ENCODE measurements at places on chromosomes 4 and X.

DNA sequence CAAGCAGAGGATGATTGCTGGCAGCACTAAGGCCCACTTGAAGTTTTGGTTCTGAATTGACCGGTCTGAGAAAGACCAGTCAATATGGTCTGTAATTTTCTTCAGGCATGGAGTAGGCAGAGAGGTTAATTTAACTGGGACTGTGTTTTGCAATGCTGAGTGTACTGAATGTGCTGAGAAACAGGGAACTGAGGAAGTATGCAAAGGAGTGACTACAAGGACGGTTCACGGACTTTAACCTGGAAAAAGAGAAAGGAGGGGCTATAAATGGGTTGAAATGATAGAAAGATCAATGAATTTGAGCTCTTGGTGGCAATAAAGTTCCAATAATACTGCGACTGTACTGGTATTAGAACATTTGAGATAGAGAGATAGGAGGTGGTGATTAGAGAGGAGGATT is 84.5 kb downstream of the MAGEB17 start:
- DNase-seq, result no peak

DNA sequence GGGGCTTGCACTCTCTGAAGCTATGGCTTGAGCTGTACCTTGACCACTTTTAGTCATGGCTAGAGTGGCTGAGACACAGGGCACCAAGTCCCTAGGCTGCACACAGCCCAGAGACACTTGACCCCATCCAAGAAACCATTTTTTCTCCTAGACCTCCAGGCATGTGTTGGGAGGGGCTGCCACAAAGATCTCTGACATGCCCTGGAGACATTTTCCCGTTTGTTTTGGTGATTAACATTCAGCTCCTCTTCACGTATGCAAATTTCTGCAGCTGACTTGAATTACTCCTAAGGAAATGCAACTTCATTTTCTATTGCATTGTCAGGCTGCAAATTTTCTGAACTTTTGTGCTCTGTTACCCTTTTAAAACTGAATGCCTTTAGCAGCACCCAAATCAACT is 142.6 kb downstream of the TECRL start:
- no peak for DNase-seq

DNA sequence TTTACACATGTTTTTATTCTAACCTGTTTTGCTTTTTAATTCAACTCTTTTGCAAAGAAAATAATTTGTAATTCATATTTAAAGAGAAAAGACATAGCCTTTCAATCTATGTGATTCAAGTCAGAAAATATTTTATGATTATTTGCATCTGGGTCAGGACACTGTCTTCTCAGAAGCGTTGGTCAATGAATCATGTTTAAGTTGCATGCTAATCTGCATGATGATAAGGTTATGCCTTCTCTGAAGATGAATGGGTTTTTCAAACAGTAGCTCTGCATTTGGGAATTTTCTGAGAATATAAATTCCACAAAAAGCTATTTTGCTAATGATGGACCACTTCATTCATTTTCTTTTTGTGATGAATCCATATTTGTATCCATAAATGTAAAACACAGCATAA is 282.5 kb downstream of the TMA16 start:
- no peak for DNase-seq

DNA sequence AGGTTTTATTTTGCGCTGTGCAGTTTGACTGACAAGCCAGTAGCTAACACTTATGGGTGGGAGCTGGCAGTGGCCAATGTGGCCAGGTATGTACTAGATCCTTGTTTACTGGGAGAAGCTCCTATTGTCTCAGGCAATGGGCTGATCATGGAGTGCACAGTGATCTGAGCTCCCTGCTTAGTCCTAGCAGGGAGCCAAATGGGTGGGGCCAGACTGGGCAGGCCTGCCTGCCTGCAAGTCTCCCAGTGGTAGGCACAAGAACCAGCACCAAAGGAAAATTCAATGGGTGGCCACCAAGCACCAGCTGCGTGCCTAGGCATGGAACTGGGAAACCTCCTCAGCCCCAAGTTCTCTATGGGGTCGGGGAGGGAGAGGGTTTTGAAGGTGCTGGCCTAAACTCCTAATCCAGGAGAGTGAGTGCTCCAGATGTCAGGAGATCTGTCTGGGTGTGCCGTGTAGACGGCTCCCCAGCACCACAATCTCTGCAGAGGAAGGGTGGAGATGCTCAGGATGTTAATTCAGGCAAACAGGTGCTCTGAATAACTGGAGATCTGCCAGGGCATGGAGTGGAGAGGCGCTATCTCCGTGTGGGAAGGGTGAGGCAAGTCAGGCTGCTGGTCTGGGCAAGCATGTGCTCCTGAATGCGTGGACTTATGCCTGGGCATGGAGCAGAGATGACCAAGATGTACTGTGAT is 48.2 kb downstream of the SPCS3 start:
- DNase-seq, result no peak

DNA sequence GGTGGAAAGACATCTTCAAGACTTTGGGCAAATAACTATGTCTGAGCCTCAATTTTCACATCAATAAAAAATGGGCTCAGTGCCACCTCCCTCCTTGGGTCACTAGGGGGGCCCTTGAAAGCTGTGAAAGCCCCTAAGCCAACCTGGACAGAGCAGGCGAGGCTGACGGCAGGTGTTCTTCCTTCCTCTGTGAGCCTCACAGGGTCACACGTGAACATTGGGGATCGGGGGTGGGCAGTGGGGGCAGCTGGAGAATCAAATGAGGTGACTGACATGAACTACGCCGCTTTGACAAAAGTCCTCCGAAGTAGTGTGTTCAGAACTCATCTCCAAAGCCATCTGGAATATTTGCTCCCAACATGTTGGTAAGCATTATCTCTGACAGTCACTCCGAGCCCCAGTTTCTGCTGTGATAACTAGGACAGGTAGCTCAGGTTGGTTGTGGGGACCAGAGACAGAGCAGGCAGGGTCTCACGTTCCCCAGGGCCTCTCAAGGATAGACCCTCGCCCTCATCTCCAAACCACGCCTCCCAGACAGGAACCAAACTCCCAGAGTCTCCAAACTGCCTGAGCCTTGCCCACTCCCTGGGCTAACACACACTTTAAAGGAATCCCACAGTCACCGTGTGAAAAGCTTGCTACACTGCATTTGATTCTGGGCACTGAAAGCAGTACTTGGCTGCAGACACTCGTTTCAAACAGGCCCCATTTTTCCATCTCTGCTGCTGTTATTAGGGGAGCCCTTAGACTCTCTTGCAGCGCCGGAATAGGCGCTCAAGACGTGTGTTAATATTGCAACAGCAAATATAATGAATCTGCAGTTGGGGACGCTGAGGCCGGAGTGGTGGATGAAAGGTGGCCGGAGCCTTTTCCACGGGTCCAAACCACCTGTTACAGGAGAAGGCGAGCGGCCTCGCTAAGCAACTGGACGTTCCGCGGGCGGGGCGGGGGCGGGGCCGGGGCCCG is 717 bp upstream of the WFS1 start:
- DNase-seq, result no peak

DNA sequence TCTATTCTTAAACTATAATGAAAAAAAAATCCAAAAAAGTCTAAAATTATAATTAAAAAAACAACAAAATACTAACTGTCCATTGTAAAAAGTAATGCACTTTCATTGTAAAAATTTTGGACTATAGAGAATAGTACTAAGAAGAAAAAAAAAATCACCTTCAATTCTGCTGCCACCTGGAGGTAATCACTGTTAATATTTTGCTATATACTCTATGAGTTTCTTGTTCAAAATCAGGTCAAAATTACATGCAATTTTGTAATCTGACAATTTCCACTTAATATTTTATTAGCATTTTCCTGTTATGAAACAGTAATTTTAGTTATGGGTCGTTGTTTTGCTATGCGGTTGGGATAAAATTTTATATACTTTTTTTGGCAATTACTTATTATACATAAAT is 62.0 kb downstream of the HTT start:
- DNase-seq, result no peak

GRCh38 chr4:146108756-146109155 is 66.8 kb upstream of the LSM6 start:
- DNase-seq, result no peak

DNA sequence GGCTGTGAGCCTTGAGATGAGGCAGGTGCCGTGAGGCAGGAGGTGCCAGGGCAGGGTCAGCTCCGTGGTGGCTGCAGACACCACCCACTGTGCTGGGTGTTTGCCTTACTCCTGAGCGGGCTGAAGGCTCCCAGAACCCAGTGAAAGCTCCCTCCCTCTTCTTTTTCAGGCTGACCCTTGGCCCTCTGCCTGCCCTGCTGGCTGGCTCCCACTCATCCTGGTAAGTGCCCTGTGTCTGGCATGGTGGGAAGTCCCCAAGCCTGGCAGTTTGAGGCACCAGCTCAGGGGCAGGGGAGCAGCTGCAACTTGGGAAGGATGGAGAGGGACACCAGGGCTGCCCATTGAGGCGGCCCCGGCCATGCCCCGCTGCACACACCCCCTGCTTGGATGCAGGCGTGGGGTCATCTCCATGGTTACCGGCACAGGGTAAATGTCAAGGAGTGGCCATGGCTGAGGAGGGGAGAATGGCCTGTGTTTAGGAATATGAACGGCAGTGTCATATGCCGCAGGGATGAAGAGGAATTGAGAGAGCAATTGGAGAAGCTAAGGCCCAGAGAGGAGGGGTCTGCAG is 16.8 kb downstream of the SH3BP2 start:
- DNase-seq, result no peak

DNA sequence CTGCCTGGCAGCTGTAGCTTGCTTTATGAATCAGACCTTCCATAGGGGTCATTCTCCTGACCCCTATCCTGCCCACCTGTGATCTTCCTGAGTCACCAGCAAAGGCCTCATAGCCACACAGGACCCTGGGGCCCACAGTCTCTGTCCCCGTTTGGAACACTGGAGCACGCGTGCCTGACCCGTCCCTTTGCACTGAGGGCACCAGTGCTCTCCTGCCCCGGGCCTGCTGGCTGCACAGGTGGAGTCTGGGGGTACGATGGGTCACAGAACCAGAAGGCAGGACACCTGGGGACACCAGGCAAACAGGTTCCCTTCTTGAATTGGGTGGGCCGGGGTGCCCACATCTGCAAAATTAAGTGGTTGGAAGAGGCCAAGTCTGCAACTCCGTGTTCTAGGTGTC is 97.2 kb downstream of the CPZ start:
- no peak for DNase-seq

- peak; percentile 50 for DNase-seq
Measured at GRCh38 chrX:150692831-150693724, at the start of gene MTMR1. Gene MTMR1 (plus strand): TSS chrX:150693396. CDS start chrX:150693531, 135 bp downstream.

DNA sequence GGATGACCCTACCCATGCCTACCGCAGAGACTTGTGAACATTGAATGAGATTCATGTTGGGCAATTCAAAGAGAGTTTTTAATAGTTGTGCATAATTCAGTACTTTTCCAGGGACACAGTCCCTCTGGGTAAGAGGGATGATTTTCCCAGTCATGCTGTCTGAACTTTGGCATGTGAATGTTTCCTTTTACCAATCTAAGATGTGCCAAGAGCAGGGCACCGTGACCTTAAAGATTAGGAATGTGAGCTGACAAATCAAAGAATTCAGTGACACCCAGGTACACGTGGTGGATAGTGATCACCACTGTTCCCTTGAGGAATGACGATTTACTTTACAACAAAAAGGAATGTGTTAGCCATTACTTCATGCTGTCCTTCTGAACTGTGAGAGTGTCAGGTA is 515.6 kb downstream of the PPARGC1A start:
- no peak for DNase-seq

GRCh38 chrX:149471397-149471796 is 33.7 kb downstream of the IDS start:
- DNase-seq, result no peak

- no peak for DNase-seq
Measured at GRCh38 chrX:71958281-71958675, 47.6 kb downstream of the NHSL2 start.

- DNase-seq, result no peak
Measured at GRCh38 chrX:50108264-50108663, 92.5 kb downstream of the AKAP4 start.

All from activated gamma-delta T cell treated with Interleukin-2 at 50 U/mL for 16 hours (primary cell).